Non-pigmented ciliary epithelial cell (primary cell): ENCODE measurements at places on chromosomes 11 and 22.

DNA sequence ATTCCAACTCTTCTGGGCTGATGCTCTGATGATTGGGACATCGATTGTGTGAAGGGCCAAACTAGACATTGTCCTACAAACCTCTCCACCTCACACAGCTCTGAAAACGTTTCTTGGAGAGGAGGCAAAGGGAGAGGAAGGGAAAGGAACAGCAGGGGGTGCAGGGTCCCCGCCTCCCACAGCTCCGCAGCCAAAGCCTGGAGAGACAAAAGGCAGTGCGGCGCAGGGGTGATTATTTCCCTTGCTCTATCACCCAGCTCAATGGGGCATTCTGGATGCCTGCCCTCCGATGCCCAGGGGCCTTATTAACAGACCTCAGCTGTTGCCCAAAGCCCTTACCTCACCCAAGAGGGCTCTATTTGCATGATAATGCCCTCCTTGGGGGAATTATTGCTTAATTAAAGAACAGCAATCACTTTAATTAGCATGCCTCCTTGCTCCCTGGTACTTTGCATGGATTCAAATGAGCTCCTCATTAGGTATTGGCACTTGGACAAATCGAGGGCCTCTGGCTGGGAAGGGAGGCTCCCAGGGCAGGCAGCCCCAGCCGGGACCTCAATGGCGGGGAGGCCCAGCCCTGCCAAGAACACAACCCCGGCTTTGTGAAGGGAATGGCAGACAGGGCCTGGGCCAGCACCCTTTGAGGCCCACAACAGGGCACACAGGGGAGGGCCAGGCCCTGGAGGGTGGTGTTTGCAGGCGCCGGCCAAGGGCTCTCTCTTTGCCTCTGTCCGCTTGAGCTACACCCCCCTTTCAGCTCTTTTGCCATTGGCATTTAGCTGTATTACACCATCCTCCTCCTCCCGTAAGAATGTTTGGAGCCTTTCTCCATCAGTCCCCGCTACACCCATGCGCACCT lies 19.8 kb upstream of the CDON start:
- no peak for DNase-seq

DNA sequence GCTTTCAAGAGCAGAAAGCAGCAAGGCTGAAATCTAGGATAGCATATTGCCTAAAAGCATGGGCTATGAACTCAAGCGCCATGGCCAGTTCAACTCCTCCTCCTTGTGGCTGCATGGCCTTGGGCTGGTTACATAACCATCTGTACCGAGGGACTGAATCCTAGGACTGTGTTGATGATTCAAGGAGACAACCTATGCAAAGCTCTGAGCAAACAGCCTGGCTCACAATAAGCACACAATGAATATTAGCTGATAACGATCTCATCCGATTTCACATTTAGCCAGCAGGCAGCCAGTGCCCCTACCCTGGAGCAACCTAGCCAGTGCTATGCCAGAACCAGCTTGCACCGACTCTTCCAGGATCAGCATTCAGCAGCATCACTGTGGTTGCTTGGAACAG lies 698.4 kb downstream of the TBC1D22A start:
- DNase-seq = no peak

DNA sequence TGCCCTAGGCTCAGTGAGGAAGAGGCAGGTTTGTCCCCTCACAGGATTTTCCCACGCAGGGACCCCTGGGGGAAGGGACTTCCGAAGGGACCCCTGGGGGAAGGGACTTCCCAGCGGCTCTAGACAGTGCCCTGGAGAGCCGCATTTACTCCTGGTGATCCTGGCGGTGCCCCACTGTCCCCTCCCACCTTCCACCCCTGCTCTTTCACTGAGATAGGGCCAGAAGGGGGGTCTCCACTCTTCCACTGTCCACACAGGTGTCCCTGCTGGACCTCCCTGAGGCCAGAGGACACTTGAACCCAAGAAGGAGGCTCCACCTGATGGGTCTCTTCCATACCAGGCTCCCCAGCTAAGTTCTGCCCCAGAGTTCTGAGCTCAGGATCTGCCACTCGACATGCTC lies 1333.9 kb downstream of the BRD1 start:
- no peak for DNase-seq

- DNase-seq = no peak
Observed at GRCh38 chr11:26283852-26284408, 48.0 kb upstream of the ANO3 start.

- no peak for DNase-seq
Observed at GRCh38 chr22:19822301-19823117, 32.2 kb downstream of the GNB1L start.

GRCh38 chr11:20617346-20618005 lies 18.1 kb downstream of the SLC6A5 start:
- DNase-seq = no peak

GRCh38 chr11:72685560-72686480 lies 11.6 kb upstream of the PDE2A start:
- no peak for DNase-seq
